Upper lobe of left lung (tissue), 6 donors: ENCODE measurements at places on chromosomes 13 and 19. TPM values are rescaled to one million over a fixed set of nuclear protein-coding genes. Genes with fewer than 3 reads are reported as not detected.

- no peak for DNase-seq
Measured at GRCh38 chr13:94946039-94946438, 233.7 kb upstream of the SOX21 start.

GRCh38 chr13:66111628-66112027 lies 1118.5 kb downstream of the PCDH9 start:
- no peak for DNase-seq

GRCh38 chr13:66809485-66809884 lies 420.7 kb downstream of the PCDH9 start:
- DNase-seq = no peak

- no peak for DNase-seq
Measured at GRCh38 chr19:2567580-2567979, 91.7 kb downstream of the GADD45B start.

GRCh38 chr13:112966776-112967175 lies 2.2 kb upstream of the MCF2L start:
- no peak for DNase-seq

GRCh38 chr13:23087880-23088279 lies 92.9 kb upstream of the SGCG start:
- no peak for DNase-seq

GRCh38 chr13:101970341-101970740 lies 431.5 kb downstream of the FGF14 start:
- DNase-seq = no peak

DNA sequence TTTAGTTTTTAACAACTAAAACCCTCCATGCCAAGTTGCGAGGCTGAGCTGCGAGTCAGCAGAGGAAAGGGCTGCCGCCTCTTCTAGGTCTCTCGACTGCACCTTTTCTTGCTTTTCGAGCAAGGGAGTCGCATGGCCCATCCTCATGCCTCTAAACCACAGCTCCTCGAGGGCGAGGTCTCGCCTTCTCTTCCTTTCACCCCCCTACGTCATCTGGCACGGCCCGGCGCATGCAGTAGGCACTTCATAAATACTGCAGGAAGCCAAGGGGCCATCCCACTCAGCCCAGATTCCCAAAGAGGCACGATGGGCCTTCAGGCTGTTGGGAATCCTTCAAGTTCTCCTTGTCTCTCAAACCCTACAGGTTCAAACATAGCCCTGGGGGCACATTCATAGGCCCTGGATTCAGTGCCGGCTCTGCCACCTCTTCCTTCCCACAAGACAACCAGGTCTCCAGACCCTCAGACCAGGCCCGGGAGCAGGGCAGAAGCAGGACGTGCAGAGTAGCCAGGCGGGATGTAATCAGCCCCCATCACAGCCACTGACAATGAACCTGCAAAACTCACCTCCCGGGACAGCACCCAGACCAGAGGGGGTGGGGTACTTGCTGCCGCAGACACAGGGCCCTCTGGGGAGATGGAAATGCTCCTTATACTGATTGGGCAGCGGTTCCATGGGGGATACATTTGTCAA lies 41.7 kb downstream of the GGACT start:
- DNase-seq = no peak

DNA sequence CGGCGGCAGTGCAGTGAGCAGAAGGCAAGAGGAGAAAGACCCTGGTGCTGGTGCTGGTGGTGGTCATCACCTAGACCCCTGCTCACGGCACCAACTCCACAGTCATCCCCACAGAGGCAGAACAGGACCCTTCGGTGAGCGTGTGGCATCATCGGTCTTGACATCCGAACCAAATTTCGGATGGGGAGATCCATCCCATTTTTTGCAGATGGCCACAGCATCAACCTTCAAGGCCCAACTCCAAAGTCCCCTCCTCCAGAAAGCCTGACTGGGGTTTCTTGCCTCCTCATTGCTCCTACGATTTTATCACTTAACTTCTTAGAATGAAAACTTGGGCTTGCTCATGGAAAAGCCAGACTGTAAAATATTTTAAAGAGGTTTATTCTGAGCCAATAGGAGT lies 8.7 kb upstream of the KLK12 start:
- no peak for DNase-seq

GRCh38 chr19:28686756-28687155 lies 526.2 kb downstream of the UQCRFS1 start:
- no peak for DNase-seq

DNA sequence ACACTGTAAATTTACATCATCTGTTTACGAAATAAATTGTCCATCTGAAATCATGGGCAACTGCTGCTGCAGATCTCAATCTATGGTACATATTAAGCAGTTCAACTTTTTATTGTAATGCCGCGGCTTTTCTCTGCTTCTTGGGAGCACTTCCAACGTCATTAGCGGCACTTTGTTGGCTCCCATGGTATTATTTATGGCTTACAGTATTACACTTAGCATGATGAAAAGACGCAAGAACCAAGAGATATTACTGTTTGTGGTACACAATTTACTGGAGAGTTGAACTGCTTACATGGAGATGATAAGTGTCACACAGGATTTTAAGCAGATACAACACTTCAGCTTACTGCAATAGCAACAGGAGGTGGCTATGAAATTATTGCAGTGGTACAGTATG lies 442.1 kb downstream of the PCDH20 start:
- no peak for DNase-seq

DNA sequence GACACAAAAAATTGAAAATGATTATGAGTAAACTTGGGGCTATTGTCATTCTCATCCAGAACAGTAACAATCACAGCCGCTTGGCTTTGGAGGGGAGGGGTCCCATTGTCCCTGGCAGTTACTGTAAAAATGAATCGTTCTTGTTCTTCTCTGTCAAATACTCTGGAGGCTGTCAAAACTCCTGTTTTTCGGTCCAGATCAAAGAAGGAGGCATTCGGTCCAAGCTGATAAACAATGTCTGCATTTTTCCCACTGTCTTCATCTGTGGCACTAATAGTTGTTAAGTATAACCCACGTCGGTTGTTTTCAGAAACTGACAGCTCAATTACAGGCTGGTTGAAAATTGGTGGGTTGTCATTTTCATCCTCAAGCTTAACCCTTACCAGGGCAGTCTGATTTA lies 3.4 kb downstream of the PCDH9 start:
- DNase-seq = no peak

DNA sequence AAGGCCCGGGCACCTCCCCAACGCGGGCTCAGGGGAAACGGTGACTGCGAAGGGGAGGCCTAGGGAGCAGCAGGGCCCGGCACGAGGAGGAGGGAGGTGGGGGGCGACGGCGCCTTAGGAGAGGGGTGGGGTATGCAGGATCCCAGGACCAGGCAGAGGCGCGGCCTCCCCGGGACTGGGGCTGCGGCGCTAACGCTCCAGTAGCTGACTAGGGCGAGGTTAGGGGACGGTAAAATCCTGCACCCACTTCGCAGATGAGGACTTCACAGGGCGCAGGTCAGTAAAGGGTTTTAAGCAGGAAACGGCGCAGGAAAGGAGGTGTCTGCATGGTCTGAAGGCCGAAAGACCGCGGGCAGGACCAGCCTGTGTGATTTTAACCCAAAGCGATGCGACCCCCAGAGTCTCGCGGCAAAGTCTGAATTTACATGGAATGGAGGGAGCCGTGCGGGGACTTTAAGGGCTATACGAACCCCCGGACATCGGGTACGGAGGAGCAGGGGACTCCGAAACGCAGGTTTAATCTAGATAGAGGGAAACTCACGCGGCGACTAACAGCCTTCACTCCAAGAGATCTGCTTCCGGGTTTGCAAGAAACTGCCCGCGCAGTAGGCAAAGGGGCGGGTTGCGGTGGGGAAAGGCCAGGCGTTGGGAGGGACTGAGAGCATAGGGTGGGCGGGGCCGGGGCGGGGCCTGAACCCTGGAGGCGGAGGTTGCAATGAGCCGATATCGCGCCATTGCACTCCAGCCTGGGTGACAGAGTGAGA lies at the start of gene ZNF665:
Gene ZNF665 (minus strand): TSS at position 588 of the 764 bp plus-strand sequence. CDS start 10,460 bp downstream, outside the sequence.
- peak; percentile 92 for DNase-seq

DNA sequence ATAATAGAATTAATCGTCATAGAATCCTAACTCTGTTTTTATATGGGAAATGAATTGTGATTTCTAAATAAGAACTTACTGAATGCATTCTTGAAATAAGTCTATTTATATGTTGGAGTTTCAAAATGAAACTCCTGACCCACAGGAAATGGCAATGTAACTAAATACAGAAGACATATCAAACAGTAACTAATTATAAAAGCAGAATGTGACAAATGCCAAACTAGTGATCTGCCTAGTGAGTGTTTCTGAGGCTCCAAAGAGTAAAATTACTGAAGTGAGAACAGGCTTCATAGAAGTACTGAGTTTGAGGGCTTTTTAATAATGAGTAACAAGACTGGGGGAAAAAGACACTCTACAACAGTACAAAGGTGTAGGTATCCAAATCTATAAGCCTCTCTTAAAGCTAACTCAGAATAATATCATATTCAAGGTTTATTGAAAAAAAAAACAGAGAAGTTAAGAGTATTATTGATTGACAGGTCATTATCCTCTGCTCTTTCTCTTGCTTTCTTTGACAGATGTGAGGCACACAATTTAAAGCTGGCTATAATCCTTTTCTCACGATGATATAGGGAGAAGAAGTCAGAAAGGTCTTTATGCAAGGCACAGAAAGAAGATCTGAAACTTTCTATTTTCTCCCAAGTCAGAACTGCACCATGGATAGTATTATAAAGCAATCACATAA lies 17.4 kb upstream of the ATXN8OS start:
- no peak for DNase-seq

DNA sequence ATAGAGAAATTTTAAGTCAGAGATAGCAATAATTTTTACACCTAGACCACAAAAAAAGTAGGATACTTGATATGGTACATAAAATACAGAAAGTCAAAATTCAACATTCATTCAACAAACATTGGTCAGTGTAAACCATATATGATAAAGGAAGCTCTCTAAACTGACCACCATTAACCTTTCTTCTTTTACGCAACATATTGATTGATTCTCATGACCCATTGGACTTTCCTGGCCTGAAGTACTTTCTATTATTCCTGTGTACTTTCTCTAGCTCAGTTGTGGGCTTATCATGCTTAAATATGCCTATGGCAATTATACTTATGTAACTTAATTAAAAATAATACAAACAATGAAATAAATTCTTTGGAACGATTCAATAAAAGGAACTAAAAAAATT lies 10.7 kb downstream of the PIBF1 start:
- no peak for DNase-seq

GRCh38 chr19:45104658-45105349 lies 11.8 kb downstream of the PPP1R37 start:
- DNase-seq = no peak

DNA sequence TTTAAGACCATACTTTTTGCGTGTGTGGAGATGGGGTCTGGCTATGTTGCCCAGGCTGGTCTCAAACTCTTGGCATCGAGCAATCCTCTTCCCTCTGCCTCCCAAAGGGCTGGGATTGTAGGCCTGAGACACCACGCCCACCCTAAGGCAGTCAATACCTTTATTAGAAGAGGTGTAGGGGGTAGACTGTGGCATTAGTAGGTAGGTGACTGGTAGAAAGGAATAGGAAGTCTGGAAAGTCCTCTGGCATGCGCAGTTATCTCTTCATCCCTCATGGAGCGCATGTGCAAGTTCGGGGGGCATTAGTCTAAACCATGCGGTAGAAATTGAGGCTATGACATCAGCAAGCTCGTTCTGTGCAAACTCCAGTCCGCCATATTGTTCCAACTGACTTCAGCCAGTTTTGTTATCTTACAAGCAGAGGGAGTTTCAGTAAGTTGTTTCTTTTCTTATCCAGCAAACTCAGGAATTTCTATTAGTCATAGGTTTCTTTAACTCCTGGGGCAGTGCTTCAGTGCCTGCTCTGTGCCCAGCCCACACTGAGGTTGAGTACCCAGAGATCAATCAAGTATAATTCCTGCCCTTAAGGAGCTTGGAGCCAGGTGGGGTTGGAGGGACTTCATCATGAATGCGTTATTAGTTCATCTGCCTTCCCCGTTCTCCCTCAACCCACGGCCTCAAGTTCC lies 7.3 kb upstream of the RANBP3 start:
- DNase-seq = no peak

GRCh38 chr19:16897029-16897855 lies 8.4 kb downstream of the F2RL3 start:
- DNase-seq = peak; percentile 88

DNA sequence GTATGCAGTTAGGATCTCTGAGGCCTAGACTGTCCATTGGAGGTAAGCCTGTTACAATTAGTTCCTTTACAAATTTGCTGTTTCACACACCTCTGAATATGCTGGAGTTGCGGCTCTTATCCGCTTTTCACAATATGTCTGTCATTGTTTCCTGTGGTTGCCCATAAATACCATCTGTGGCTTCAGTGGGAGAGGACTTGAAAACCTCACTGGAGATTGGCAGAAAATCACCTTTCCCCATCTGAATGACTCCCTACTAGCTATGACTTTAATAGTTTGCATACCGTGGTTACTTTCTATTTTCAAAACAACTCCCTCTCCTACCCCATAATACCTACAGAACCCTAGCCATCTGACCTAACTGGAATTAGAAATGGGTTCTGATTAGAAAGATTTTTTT lies 454.3 kb downstream of the PCDH17 start:
- DNase-seq = no peak

- no peak for DNase-seq
Measured at GRCh38 chr19:33953592-33953991, 156.9 kb downstream of the KCTD15 start.

DNA sequence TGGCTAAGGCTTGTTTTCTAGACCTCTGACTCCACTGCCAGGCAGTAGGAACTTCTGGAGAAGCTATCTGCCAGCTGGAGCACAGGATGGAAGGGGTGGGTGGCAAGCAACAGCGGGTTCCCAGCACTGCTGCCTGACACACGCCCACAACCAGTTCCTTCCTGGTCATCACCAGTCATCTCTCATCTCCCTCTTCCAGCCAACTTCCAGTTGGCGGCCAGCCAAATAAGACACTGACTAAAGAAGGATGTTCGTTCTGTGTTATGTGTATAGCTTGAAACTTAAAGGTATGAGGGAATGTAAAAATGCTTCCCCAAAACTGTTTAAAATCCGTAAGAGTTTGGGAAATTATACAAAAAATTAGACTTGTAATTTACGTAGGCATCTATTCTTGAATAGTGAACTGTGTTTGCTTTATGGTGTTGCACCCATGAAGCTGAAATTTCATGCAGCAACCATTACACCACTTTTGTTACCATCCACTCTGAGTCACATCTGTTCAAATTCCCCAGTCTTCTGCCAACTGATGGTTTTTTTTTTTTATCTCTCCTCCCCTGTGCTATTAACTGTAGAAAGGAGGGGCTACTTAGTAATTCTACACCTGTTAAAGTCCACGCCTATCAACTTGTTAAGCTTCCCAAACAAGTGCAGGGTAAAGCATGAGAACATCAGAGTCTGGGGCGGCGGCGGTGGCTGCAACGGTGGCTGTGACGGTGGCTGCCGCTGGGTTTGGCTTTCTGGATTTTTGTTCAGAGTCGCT lies 86.2 kb upstream of the FRY start:
- DNase-seq = peak; percentile 85

- no peak for DNase-seq
Measured at GRCh38 chr13:107348925-107349324, 781.0 kb upstream of the ARGLU1 start.

- DNase-seq = peak; percentile 99
Measured at GRCh38 chr19:39480337-39481228, at the start of gene TIMM50. Gene TIMM50 (plus strand): TSS chr19:39480838. CDS start chr19:39480854, 16 bp downstream.

TDRD12 gene
- total RNA-seq = 0.15 TPM

SPTBN4 gene
- total RNA-seq = 0.54 TPM

TMC4 gene
- total RNA-seq = 35.7 TPM

PSG7 gene
- total RNA-seq = not detected

PRR22 gene
- total RNA-seq = 3.0 TPM

ZNF99 gene
- total RNA-seq = 0.03 TPM

ZNF606 gene
- 20.9 TPM for total RNA-seq

REEP6 gene
- total RNA-seq = 6.2 TPM

P2RY11 gene
- total RNA-seq = 5.4 TPM

DACT3 gene
- total RNA-seq = 3.8 TPM
